ENCODE measurements at places on chromosomes 12 and 14.

DNA sequence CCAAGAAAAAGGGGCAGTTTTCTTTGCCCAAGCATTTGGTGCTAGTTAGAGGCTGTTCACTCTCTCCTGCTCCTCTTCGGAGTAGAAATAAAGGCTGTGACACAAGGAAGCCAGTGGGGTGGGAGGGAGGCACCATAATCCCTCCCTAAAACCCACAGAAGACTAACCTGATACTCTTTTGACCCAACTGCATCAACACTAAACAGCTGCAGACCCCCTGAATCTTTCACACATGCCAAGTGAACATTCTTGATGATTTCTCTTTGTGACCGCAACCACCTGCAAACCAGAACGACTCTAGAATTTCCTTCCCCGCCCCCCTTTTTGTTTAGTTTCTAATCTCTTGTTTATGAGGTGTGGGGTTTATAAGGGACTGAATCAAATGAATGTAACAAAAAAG is 175.8 kb upstream of the BCL2L14 start:
- DNase-seq, result no peak

DNA sequence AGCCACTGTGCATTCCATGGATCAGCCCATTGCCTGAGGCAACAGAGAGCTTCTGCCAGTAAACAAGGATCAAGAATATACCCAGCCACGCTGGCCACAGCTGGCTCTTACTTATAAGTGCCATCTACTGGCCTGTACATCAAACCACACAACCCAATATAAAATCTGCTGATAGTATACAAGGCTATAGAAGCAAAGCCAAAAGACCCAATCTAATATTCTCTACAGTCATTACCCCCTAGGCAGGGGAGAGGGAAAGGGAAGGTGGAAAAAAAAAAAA is 4.4 kb upstream of the FAM186B start:
- no peak for DNase-seq

GRCh38 chr12:28993720-28994119 is 155.4 kb upstream of the FAR2 start:
- no peak for DNase-seq

DNA sequence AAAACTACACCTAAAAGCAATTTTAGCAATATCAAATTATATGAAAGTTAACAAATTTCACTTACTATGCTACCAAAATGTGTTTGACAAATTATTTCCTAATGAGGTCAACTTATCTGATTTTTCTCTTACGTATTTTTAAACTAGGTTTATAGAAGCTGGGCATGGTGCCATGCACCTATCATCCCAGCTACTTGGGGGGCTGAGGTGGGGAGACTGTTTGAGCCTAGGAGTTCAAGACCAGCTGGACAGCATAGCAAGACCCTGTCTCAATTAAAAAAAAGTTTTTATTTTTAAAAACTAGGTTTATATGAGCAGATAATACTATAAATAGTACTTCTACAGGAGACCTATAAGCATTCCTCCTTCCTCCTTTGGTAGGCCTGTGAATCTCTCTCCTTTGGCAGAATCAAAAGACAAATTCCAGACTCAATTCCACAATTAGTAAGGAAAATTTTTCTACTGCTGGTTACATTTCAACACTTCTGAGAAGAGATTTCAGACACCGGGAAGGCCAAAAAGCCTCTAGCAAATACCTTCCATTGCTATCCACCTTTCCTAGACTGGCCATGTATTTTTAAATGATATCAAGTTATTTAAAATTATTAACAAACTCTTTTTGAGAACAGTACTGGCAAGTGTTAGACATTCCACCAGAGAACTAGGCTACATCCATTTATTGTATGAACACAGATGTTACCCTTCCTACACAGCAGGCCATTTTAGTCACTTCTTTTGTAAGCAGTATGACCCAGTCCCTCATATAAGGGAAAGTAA is 34.4 kb downstream of the CDK17 start:
- DNase-seq, result peak; percentile 24

DNA sequence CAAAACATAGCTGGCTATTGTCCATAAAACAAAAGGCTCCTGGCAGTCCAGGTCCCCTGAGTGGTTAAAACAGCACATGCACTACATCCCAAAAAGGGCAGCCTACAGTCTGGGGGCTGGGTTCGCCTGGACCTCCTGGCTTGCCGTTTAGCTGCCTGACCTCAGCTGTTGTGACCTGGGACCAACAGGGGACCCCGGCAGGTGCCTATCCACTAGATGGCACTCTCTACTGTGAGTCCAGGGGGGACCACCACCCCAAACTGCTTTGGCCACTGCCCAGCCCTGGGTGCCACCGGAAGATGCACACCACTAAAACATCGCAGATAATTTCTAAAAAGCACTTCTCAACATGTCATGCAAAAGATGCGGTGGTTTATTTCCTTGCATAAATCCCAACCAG is 2.9 kb upstream of the RTL1 start:
- DNase-seq, result no peak

GRCh38 chr12:29270446-29270845 is 110.5 kb downstream of the ERGIC2 start:
- no peak for DNase-seq

DNA sequence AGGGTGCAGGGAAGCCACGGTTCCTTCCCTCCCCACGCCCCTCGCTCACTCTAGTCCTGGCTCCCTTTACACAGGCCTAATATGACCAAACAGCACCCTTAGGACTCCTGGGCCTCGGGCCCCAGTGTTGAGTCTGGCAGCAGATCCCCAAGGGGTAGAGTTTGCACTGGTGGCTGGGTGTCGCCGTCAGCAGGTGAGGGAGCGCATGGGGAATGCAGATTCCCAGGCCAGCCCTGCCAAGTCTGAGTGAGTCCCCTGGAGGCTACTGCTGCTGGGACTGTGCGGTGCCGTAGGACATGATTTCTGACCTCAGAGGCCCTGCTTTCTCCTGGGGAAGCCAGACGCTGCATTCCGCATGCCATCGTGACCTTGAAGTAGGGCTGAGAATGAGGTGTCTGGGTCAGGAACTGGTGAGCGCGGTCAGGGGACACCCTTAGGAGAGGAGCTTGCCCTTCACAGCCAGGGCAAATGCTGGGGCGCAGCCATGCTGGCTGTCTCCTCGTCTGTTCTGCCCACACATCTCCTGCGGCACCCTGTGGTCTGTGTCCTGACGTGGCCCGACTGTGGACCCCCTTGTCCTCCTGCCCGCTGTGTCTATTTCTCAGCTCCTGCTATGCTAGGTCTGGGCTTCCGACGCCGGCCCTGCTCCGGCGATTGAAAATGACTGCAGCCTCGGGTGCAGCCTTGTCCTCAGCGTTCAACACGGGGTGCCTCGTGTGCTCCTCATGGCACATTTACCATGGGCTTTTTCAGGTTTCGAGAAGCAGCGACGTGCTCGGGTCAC is 37.6 kb upstream of the PRMT8 start:
- no peak for DNase-seq

DNA sequence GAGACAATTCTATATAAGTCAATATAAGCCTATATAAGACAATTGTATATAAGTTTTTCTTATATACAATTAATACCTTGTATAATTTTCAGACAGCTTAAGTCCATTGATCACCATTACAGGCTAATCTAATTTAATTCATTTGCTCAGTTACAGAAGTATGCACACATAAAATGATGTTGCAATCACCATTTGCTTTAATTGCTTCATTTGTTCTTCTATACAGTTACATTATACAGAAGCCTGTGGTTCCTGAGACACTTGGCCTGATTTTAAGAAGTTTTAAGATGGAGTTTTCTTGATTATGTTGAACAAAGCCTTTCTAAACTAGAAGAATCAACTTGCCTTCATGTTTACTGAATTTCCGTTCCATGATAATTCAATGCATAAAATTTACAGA is 314.6 kb upstream of the PDE3A start:
- DNase-seq, result no peak

- no peak for DNase-seq
These were observed 4.0 kb downstream of the RAB15 start for GRCh38 chr14:64968167-64968566.

DNA sequence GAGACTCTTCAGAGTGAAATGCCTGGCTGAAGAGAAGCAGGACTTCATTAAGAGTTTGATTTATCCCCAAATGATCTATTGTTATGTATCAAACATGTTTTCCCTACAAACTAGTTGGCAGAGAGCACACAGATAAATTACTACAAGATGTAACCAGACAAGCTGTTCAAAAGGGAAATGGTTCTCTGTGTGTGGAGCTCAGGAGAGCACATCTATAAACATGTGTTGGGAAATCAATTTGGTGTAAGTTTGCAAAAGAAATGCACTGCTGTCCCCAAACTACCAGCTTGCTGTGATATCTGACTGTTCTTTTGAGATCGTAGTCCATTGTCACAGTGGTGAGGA is 159.2 kb downstream of the PAH start:
- no peak for DNase-seq

- DNase-seq, result no peak
These were observed 49.9 kb upstream of the DYRK2 start for GRCh38 chr12:67598598-67598997.

- DNase-seq, result peak; percentile 77
These were observed 21.9 kb upstream of the ZFP36L1 start for GRCh38 chr14:68814539-68815297.

DNA sequence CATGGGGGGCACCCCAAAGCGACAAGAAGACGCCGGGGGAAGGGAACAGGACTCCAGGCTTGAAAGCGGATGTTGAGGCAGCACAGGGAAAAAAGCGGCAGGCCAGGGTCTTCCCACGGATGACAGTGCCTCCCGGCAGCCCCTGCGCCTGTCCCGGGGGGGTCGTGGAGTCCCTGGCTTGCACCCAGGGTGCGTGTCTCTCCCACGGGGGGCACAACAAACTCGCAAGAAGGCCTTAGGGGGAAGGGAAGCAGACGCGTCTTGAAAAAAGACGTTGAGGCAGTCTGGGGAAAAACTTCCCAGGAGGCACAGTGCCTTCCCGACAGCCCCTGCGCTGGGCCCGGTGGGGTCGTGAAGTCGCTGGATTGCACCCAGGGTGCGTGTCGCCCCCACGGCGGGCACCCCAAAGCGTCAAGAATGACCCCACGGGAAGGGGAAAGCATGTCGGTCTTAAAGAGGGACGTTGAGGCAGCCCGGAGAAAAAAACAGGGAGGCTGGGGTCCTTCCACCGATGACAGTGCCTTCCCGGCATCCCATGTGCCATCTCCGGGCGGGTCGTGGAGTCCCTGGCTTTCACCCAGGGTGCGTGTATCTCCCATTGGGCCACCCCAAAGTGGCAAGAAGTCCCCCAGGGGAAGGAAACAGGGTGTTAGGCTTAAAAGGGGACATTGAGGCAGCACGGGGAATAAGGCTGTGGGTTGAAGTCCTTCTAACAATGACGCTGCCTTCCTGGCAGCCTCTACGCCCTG is 159.9 kb upstream of the ALG10B start:
- no peak for DNase-seq

GRCh38 chr14:33680873-33681272 is 270.0 kb downstream of the EGLN3 start:
- no peak for DNase-seq

GRCh38 chr12:39365364-39366001 is 77.4 kb downstream of the KIF21A start:
- DNase-seq, result no peak

DNA sequence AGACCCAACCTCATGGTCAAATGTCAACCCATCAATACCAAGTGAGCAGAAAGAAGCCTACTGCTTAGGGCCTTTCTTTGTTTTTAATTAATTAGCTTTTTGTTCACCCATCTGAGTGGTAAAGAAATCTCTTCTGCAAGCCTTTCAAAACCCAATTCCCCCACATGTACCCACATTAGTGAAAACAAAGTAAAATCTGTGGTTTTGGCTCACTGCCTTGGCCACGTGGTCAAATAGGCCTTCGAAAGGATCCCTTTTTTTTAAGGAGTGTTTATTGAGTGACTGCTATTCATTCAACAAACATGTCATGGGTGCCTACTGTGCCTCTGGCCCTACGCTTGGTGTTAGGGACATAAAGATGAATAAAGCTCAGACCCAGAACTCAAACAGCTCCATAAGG is 160.1 kb downstream of the NUAK1 start:
- DNase-seq, result peak; percentile 56

- DNase-seq, result no peak
These were observed 2.5 kb upstream of the MAPK1IP1L start for GRCh38 chr14:55048900-55049436.

GRCh38 chr14:34254571-34254970 is 207.5 kb downstream of the SPTSSA start:
- no peak for DNase-seq

DNA sequence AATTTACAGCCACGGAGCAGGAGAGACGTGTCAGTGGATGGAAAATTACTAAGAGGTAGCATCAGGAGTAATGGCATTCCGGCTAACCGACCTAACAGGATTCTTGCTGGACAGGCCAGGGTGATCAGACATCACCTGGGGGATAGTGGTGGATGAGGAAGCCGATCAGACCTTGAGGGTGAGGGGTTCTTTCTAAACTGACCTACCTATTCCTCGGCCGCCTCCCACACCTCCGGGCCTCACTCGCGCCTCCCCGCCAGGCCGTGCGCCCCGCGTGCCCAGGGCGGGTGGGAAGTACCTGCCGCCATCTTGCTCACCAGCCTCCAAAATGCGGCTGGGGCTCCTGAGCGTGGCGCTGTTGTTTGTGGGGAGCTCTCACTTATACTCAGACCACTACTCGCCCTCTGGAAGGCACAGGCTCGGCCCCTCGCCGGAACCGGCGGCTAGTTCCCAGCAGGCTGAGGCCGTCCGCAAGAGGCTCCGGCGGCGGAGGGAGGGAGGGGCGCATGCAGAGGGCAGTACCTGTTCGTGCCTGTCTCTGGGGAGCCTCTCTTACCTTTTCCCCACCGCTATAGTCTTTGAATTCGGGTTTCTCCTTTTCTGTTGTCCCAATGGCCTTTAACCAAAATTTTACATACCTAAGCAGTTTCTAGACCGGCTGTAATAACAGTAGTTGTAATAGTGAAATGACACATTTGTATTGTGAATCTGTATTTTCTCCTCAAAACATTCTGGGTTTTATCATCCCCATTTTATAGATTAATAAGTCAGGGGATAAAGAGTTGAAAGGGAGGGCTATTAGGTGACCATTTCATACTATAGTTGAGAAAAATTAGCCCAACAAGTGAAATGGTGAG is at the start of gene TMPRSS12:
Gene TMPRSS12 (plus strand): TSS at position 290 of the 857 bp plus-strand sequence. CDS start 39 bp downstream, at position 329.
- no peak for DNase-seq

GRCh38 chr12:77630344-77630743 is 200.3 kb upstream of the NAV3 start:
- DNase-seq, result no peak

GRCh38 chr12:3770891-3771290 is 18.0 kb upstream of the CRACR2A start:
- peak; percentile 53 for DNase-seq

- DNase-seq, result peak; percentile 67
These were observed 2.9 kb downstream of the MYL2 start for GRCh38 chr12:110917467-110917866.

DNA sequence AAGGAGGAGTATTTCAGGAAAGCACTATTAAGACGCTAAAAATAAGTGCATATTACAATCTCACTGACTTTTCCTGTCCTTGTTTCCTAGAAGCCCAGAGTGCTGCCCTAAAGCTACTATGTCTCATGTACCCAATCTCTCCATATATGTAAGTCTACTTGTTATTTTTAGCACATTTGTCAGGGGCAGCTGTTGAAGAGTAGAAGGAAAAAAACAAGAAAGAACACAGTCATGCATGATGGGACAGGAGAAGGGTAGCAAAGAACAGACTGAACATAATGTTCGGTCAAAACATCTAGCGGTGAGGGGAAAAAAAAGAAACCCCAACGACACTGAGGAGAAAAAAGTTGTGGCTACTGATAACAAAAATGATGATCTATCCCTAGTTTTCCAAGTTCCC is 14.3 kb downstream of the YBX3 start:
- no peak for DNase-seq
